Breast epithelium (tissue), 4 donors: ENCODE measurements at places on chromosomes 6 and 20. TPM values are rescaled to one million over a fixed set of nuclear protein-coding genes. Genes with fewer than 3 reads are reported as not detected.

The NRN1 gene
- total RNA-seq, result 8.9 TPM

- no peak overlapping the region for H3K4me3 ChIP-seq
- H3K27ac ChIP-seq, result peak overlapping the region; percentile 97
- DNase-seq, result peak; percentile 80
- peaks cover 30% of the 10 kb centered on the region for H3K4me1 ChIP-seq
Measured at GRCh38 chr20:45345104-45345936, 2.9 kb downstream of the SDC4 start.

The TMEM217 gene
- total RNA-seq, result 0.66 TPM

The GINS1 gene
- 0.33 TPM for total RNA-seq

The ME1 gene
- 7.2 TPM for total RNA-seq
